ENCODE measurements at places on chromosomes 12 and 14.

GRCh38 chr12:33825986-33826602 lies 196.2 kb upstream of the ALG10 start:
- DNase-seq = no peak

DNA sequence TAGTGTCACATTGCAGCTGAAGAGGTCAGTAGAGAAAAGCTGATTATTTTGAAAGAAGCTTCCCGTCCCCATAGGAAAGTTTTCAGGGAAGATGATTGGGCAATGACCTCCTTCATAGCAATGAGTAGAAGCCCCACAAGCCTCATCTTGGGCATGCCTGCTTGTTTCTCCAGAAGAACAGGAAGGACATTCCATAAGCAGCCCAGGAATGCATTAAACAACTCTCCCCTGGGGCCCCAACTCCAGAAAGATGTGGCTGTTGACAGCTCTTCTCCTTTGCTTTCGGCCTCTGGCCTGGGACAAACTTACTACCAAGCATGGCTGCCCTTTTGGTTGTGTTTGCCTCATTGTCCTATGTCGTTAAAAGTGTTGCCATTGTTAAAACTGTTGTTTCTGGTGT lies 5.7 kb upstream of the VDR start:
- peak; percentile 58 for DNase-seq

GRCh38 chr12:49253033-49253623 lies 11.8 kb upstream of the TUBA1C start:
- no peak for DNase-seq

GRCh38 chr12:6234214-6234613 lies 34.0 kb downstream of the CD9 start:
- DNase-seq = no peak

GRCh38 chr12:54562750-54563356 lies 13.5 kb downstream of the PDE1B start:
- no peak for DNase-seq

- DNase-seq = no peak
Observed at GRCh38 chr12:12474471-12474928, 88.2 kb downstream of the DUSP16 start.

GRCh38 chr14:99524804-99525698 lies 43.8 kb downstream of the CCNK start:
- DNase-seq = no peak

GRCh38 chr12:94372461-94372860 lies 87.2 kb downstream of the CEP83 start:
- DNase-seq = no peak

DNA sequence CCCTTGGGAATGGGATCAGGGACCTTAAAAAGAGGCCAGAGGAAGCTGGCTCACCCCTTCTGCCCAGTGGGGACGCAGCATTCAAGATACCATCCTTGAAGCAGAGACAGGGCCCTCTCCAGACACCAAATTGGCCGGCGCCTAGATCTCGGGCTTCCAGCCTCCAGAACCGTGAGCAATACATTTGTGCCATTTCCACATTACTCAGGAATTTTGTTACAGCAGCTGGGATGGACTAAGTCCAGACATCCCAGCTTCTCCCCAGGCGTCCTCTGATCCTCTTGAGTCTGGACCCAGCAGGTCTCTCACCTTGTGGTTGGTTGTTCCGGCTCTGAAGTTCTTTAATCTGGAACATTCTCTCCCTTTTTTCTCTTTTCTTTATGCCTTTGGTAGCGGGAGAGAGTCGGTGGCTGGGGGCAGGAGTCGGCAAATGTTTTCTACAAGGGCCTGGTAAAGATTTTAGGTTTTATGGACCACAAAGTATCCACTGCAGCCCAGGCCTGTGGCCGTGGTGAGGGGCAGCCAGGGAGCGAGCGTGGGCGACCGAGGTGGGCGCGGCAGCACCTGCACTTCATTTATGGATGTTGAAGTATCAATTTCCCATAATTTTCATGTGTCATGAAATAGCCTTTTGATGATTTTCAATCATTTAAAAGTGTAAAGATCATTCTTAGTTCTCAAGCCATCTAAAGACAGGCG lies 4.8 kb downstream of the CEP170B start:
- no peak for DNase-seq

DNA sequence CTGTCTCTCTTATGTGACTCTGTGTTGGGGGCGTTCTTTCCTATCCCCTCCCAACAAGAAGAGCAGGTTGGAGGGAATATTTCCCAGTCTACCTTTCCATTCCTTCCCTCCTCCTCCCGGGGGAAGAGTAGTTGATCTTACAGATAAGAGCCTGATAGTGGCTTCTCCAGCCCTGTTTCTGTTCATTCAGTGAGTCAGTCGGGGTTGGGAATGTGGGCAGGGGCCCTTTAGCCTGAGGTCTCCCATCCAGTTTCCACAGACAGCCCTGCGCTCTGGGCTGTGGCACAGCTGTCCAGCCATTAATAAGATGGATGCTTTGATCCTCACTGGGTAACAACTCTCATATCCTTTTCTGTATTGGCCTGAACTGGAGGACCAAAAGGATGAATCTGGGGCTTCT lies 18.1 kb upstream of the PPP1R1A start:
- no peak for DNase-seq

GRCh38 chr14:74558655-74559054 lies 53.4 kb downstream of the LTBP2 start:
- DNase-seq = no peak

GRCh38 chr14:78023112-78023511 lies 147.1 kb upstream of the NRXN3 start:
- DNase-seq = no peak

DNA sequence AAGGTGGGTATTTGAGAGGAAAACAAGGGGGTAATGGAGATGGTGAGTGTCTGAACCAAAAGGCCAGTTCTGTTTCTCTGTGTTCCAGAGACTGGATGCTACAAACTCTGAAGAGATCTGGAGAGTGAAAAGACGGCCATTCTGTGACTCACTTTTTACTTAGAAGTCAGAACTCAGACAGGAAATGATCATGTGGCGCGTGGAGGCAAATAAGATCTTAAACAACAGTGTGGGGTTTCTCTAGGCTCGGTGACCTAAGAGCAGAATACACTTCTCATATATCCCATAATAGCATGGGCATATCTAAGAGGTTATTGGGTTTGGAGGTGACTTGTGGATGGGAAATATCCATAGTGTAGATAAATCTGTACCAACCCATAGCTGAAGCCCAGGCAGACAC lies 463.5 kb downstream of the TMEM132D start:
- DNase-seq = no peak

DNA sequence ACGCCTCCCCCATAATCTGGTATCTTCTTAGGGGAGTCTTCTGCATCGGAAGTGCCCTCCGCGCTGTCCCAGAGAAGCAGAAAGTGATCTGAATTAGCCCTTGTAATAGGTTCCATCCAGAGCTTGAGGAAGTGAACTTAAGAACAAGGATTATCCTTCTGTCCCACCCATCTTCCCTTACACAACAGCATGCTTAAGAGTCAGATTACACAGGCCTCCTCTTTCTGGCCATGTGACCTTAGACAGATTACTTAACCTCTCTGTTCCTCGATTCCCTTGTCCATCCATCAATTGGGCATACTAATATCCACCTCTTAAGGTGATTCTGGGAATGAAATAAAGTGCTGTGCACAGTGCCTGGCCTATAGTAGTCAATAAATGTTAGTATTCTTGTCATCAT lies 11.4 kb downstream of the CABP1 start:
- DNase-seq = no peak

DNA sequence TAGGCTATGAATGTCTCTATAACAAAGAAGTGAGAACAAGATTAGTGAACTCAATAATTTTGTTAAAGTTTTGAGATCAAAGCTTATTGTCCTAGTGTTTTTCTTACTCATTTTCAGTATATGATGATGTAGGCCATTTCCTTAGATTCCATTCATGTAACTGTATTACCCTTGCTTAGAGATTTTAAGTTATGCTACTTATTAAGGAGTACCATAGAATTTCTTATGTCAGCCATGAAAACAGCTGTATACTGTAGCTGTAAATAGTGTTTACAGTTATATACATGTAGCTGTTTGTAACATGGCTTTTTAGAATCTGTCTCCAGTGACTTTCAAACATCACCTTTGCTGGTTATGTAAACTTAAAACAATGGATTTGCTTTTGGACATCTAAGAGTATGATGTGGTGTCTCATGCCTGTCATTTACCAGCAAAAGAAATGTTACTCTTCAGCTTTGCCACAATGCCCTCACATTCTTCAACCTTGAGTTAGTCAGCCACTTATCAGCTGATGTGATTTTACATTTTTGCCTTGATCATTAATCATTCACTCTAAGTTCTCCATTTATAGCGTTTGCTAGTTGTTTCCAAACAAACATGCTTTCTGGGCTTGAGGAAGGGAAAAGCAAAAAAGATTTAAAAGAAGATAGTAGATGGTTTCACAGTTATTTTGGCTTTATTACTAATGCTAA lies 55.5 kb downstream of the SLC16A7 start:
- no peak for DNase-seq

- DNase-seq = no peak
Observed at GRCh38 chr12:46722394-46723185, 103.2 kb downstream of the SLC38A4 start.

- DNase-seq = no peak
Observed at GRCh38 chr12:120242971-120243699, 22.4 kb downstream of the PXN start.

DNA sequence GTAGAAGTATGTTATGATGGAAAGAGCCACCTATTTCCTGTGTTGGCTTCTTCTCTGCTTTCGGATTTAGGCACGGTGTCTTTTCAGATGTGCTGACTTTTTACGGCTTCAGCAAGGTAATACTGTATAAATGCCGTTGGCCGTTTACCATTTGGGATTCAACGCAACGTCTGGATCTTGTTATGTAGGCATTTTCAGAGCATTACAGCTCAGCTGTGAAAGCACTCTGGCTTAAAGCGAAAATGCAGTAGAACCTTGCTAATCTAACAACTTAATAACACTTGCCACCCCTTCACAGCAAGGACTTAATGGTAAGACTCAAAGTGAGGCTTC lies 229.9 kb downstream of the EFCAB11 start:
- no peak for DNase-seq

GRCh38 chr14:83867566-83868225 lies 1662.2 kb upstream of the FLRT2 start:
- no peak for DNase-seq

GRCh38 chr14:50230401-50230700 lies 1.0 kb downstream of the SOS2 start:
- DNase-seq = no peak

GRCh38 chr12:57739387-57739786 lies 845 bp upstream of the AGAP2 start:
- no peak for DNase-seq

DNA sequence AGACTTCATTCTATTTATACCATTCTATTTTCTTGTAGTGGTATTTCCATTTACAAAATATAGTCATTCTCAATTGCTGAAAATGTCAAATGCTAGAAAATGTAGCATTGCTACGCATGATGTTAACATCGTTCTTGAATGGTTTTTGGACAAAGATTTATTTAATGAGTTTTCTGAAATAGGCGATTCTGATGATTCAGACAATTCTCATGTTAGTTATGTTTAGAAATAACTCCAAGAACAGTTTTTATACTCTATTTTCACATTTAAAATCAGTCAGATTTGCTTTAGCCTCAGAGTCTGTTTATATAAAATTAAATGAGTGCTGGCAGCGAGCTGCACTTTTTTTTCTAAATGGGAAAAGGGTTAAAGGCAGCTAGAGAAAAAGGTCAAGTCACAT lies 414.8 kb upstream of the MGAT4C start:
- DNase-seq = no peak

DNA sequence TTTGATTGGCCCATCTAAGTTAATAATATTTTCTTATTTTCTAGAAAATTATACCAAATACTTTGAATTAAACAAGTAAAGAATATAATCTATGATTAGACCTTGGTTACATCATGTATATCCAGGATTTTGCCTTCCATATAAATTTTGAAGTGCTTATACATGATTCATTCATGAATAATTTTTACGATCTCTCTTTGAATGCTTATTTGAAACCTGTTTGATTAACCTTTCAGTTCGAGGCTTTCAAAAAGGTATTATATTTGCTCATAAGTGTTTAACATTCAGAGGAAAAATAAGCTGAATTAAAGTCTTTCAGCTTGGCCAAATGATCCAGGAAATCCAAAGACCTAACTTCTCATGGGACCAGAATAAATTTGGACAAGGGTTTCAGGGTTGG lies 495.2 kb upstream of the GARIN6 start:
- no peak for DNase-seq

DNA sequence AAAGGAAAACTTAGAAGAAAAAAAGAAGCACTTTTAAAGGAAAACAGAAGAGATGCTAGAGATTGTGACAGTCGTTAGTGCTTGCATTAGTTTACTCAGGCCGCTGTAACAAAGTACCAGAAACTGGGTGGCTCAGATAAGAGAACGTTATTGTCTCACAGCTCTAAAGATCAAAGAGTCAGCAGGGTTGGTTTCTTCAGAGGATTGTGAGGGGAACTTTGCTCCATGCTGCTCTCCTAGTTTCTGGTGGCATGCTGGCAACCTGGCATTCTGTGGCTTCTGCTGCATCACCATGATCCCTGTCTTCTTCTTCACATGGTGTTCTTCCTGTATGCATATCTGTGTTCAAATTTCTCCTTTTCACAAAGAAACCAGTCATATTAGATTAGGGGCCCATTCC lies 119.4 kb upstream of the PLEKHA5 start:
- no peak for DNase-seq

DNA sequence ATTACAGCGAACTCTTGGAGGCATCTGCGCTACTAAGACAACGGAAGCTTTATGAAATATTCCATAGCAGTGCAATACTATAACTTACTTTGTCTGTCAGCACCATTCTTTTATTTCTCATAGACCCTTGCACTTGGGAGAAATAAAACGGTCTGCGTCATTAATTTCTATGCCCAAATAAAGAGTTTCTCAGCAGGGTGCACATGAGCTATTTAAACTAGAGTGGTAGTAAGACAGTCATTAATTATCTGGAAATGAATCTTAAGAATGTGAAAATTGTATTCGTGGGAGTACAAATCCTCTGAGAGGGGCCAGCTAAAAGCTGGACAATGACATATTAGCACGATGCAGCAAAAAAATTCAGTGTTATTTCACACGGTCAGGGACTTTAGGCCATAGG lies 903.4 kb upstream of the FOXG1 start:
- DNase-seq = no peak

DNA sequence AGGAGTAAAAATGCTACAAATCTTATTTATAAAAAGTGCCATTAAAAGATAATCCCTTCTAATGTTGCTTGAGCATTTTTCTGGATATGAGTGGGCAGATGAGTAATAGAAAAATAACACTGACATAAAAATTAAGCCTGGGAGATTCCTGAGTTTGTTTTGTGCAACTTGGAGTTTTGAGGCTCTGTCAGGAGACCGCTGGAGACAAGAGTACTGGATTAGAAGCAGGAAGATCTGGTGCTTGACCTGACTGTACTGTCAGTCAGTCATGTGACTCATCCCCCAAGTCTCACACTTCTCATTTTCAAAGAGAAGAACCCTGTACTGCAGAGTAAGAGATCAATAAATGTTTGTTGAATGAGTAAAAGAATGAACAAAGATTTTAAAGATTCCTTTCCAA lies 29.4 kb downstream of the ANO4 start:
- DNase-seq = peak; percentile 48

- no peak for DNase-seq
Observed at GRCh38 chr12:78183824-78184223, 353.1 kb downstream of the NAV3 start.
